Fibroblast of the aortic adventitia (primary cell): ENCODE measurements at places on chromosomes 2 and 18.
A peak's percentile ranks its signal among the peaks of the same experiment; 100 is the strongest.

GRCh38 chr2:147558620-147559019, 286.2 kb upstream of the ACVR2A start:
- DNase-seq = no peak

DNA sequence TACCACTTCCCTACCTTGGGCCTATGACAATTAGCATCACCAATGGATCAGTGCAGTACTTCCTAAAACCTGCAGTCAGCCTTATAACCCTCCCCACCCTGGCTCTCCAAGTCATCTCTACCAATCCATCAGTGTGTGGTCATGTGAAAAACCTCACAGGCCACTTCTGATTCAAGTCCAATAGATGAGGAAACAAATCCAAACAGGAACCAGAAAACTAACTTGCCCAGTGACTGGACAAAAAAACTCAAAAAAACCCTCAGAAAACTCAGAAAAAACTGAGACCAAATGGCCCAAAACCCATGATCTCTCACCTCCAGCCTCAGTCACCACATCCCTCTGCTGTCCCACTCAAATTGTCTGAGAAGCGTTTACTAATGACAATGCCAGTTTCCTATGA, 43.3 kb downstream of the TGFA start:
- DNase-seq = no peak

GRCh38 chr2:25310709-25310964, 31.1 kb downstream of the DNMT3A start:
- DNase-seq = no peak

- DNase-seq = peak; percentile 60
Measured at GRCh38 chr2:157261199-157261782, 3.8 kb downstream of the GALNT5 start.
